ENCODE measurements at places on chromosomes 5 and 9.

GRCh38 chr5:29193972-29194371 lies 1999.5 kb upstream of the CDH6 start:
- no peak for DNase-seq

DNA sequence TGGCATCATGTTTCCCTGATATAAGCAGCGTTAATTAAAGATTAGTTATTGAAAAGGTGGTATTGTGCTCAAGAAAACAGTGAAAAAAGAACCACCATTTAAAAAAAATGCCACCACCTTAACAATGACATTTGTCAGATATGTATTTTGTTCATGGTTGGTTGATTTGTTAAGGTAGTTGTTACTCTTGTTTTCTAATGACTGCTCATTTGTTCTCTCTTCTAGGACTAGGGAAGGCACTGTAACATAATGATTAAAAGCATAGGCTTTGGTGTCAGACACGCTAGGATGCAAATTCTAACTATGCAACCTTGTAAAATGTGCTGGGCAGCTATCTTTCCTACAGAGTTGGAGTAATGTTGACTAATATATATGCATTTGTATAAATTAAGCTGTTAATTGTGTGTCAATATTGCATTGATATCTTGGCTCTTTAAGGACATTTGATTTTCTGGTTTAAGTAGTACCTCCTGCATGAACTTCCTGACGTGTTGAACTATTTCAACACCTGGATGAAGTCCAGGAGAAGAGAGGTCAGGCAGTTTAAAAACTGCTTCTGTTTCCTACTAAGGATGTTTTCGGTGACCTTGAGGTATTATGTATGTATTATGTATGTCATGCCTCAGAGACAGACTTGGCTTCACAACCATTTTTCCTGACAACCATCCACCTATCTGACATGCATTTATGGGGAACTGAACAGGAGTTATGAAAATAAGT lies 77.8 kb downstream of the MUSK start:
- DNase-seq: no peak

DNA sequence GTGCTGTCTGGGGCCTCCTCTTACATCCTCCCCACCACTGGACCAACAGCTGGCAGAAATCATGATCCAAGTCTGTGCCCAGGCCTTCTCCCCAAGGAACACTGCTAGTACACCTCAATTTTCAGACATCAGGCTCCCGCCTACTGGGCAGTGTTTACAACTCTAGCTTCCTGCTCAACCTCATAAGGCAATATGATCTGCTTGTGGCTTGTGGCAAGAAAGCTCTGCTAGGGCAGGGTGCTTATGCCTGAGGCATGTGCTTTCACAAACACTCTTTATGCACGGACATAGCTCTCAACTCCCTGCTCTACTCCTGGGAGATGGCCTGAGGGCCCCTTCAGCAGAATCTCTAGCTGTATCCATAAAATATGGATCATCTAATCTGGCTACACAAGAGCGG lies 32.5 kb downstream of the SH3TC2 start:
- DNase-seq: no peak

DNA sequence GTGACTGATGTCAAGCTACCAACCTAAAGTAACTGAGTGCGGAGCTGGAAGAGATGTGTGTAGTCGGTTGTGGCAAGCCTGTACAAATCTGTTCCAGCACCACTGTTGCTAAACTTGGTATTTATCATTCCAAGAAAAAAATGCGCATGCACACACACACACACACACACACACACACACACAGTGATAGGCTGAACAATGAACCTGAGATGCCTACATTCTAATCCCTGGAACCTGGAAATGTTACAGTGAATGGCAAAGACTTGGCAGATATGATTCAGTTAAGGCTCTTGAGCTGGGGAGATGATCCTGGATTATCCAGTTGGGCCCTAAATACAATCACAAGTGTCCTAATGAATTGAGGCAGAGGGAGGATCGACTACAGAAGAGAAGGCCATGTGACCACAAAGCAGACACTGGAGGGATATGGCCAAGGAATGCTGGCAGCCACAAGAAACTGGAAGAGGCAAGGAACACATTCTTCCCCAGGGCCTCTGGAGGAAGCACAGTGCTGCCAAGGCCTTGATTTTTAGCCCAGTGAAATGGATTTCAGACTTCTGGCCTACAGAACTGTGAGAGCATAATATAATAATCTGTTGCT lies 49.7 kb upstream of the LHFPL2 start:
- DNase-seq: peak; percentile 95

- DNase-seq: peak; percentile 62
These were observed 134.9 kb upstream of the MPDZ start for GRCh38 chr9:13414349-13414748.

DNA sequence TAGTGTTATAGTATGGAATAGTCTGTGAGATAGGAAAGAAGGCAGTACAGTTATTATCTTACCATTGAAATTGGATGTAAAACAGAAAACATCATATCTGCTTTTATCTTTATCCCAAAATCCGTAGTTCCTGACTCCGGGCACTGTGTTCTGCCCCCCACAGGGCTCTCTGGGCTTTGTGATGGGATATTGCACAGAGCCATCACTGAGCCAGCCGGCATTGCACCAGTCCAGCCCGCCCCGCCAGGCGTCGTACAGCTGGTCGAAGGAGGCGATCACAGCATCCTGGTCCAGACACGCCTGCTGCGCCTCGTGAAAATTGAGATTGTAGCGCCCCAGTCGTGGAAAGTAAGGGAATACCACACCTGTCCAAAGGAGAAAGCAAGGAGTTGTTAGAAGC lies 76.4 kb downstream of the HAPLN1 start:
- DNase-seq: no peak

GRCh38 chr5:82850393-82850792 lies 226.8 kb downstream of the TMEM167A start:
- DNase-seq: peak; percentile 69

GRCh38 chr9:13292782-13293181 lies 13.3 kb upstream of the MPDZ start:
- DNase-seq: no peak

DNA sequence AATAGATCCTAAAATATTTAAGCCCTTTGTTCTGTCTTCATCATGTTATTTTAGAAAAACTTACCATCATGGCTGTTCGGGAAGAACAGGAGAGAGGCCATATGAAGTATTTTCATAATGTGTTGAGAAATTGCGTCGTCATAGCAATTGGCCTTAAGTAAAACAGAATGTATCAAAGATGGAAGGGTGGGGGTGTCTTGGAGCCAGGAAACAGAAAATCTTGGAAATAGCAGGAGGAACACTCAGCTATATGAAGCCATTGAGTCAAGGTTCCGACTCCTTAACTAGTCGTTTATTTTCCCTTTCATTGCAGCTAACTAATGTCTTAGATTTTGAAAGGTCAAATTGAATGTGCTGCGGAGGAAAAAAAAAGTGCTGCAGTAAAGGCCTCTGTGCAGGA lies 1.3 kb downstream of the SPTAN1 start:
- DNase-seq: peak; percentile 94

DNA sequence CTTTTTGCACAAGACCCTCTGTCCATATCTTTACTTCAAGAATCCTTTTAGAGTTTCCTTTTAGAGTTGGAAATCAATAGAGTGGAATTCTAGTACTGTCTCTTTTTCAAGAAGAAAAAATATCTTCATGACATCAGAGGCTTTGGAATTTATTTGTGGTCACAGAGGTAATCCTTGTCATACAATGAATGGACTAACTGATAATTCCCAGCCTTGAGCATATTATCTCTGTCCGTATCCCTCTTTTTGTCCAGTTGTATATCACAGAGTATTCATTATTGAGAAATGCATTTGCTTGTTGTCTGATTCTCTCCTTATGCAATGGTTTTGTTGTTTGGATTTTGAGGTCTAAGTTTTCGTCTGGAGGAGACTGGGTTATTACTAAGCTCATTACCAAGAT lies 82.0 kb upstream of the HAPLN1 start:
- no peak for DNase-seq

GRCh38 chr9:125995706-125996105 lies 248.5 kb downstream of the PBX3 start:
- no peak for DNase-seq

GRCh38 chr5:130992095-130992494 lies 173.0 kb downstream of the HINT1 start:
- peak; percentile 85 for DNase-seq

DNA sequence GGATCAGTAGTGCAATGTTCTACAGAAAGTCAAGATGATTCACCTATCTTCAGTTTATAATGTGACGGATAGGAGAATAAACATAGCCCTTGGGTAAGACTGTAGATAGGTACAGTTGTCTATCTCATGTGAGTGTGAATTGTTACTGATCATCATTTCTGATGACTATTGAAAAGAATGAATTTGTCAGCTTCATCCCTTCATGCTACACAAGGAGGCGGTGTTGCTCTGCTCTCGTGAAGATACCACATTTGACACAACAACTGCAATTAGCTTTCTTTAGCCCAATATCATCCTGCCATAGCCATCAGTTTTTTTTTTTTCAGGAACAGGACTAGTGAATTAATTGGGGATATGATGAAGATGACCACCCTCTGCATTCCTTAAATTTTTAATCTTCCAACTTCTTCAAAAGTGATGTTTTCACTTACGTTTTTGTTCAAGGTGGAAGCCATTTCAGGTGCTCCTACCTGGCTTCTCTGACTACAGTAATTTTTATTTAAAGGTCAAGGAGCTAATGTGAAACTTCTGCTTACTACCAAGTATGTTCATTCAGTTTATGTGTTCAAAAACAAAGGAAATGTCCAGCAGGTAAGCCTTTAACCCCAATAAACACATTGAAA lies 152.9 kb upstream of the MOCS2 start:
- DNase-seq: peak; percentile 15

GRCh38 chr5:145633474-145633873 lies 201.7 kb downstream of the PRELID2 start:
- DNase-seq: no peak

GRCh38 chr5:54257366-54258118 lies 52.8 kb downstream of the ARL15 start:
- DNase-seq: no peak

DNA sequence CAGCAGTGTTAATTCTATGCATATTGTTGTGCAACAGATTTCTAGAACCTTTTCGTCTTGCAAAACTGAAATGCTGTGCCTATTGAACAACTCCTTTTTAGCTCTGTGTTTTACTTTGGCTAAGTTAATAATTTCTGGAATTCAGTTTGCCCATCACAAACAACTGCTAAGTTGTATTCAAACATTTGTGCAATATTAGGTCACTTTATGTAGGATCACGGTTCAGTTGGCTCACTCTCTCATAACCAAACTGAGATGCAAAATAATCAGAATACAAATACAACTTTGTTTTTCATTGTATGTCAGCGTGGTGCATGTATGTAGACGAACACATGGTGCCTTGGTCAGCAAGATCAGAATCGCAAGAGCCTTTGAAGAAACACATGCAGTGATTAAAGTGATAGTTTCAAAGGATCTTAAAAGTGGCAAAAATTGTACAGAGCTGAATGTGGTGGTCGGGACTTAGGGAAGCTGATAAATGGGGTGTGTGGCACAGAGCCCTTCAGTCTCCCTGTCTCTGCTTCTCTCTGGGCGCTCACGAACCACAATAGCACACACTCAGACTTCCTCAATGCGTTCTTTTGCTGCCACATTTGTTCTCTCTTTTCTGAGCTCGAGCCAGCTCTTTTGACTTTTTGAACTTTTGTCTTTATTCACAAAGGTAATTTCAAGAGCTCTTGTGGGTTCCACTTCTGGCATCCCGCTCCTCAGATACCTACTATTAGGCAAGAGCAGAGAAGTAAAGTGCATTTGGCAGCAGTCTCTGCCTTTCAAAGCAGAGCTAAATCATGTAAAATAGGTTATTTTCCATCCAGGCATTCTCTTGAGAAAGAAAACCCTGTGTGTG lies 112.4 kb upstream of the CTSL start:
- no peak for DNase-seq

GRCh38 chr5:176892663-176893062 lies 6.5 kb downstream of the HK3 start:
- no peak for DNase-seq

DNA sequence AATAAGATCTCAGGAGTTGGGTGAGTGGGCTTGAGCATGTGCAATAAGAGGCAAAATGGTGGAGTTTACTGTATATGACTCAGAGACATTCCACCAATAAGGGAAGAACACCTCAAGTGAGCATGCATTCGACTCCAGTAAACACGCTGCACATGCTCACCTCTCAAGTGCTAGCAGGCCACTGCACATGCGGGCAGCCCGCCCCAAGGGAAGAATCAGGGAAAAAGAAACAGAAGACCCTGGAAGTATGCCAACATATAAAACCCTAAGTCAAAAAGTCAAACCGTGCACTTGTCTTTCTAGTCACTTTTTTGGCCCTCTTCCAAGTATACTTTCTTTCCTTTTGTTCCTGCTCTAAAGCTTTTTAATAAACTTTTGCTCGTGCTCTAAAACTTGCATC lies 245.3 kb upstream of the RASA1 start:
- DNase-seq: no peak

GRCh38 chr9:101307051-101307450 lies 77.8 kb downstream of the BAAT start:
- no peak for DNase-seq

DNA sequence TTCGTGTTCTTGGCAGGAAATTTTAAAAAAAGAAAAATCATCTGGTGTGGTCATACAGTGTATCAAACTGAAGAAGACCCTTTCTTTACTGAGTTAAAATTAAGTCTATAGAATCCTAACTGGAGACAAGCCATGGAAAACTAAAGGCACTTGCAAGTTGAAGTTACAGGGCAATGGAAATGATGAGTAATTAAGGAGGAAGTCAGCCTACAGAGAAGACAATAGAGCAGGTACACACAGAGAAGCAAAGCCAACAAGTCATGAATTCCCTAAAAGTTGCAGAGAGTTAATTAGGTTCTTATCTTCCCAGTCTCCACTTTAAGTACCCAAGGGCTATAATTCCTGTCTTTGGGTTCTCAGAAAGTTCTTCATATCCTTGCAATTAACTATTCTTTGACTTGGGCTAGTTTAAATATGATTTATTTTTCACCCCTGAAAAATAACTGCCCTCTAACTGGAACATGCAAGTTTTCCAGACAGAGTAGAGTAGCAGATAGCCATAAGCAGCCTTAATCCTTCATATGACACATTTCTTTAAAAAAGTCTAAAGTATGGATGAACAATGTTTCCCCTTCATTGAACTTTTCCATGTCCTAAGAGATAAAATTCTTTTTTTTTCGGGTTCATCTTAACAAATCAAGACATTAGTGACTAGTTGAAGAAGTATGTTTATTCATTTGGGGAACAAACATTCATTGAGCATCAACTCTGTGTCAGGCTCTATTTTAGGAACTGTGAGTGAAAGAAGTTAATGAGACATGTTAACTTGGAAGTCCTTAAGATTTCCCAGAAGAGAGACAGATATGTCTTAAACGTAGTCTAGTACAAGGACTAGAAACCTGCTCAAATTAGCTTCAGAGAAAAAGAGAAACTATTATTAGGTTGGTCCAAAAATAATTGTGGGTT lies 5.2 kb upstream of the ITGA2 start:
- DNase-seq: no peak

Data from muscle of leg (tissue), 16 donors.